Activated CD4-positive, alpha-beta memory T cell treated with anti-CD3 and anti-CD28 coated beads for 36 hours (primary cell): ENCODE measurements at places on chromosomes 5 and 9. TPM values are rescaled to one million over a fixed set of nuclear protein-coding genes. Genes with fewer than 3 reads are reported as not detected.
A peak's percentile ranks its signal among the peaks of the same experiment; 100 is the strongest.

GRCh38 chr9:71582347-71582746, 186.0 kb downstream of the CEMIP2 start:
- H3K4me3 ChIP-seq, result no peak overlapping the region
- H3K36me3 ChIP-seq, result no peaks in the 10 kb centered on the region
- no peak for DNase-seq
- H3K27me3 ChIP-seq, result no peaks in the 10 kb centered on the region
- no peak overlapping the region for H3K27ac ChIP-seq

GRCh38 chr5:42579320-42579719, 156.1 kb downstream of the GHR start:
- DNase-seq, result no peak
- no peaks in the 10 kb centered on the region for H3K36me3 ChIP-seq
- H3K4me1 ChIP-seq, result peaks cover 2% of the 10 kb centered on the region
- peaks cover 14% of the 10 kb centered on the region for H3K27me3 ChIP-seq
- H3K27ac ChIP-seq, result no peak overlapping the region
- no peak overlapping the region for H3K4me3 ChIP-seq

- H3K4me3 ChIP-seq, result no peak overlapping the region
- H3K27ac ChIP-seq, result no peak overlapping the region
- H3K27me3 ChIP-seq, result peaks cover 23% of the 10 kb centered on the region
- no peak for DNase-seq
- H3K36me3 ChIP-seq, result no peaks in the 10 kb centered on the region
- no peaks in the 10 kb centered on the region for H3K4me1 ChIP-seq
Measured at GRCh38 chr9:72946821-72947220, 6.0 kb downstream of the ALDH1A1 start.

GRCh38 chr5:173714551-173715428, 98.3 kb upstream of the BOD1 start:
- no peaks in the 10 kb centered on the region for H3K27me3 ChIP-seq
- H3K27ac ChIP-seq, result no peak overlapping the region
- H3K36me3 ChIP-seq, result no peaks in the 10 kb centered on the region
- H3K4me3 ChIP-seq, result no peak overlapping the region
- no peaks in the 10 kb centered on the region for H3K4me1 ChIP-seq
- no peak for DNase-seq

DNA sequence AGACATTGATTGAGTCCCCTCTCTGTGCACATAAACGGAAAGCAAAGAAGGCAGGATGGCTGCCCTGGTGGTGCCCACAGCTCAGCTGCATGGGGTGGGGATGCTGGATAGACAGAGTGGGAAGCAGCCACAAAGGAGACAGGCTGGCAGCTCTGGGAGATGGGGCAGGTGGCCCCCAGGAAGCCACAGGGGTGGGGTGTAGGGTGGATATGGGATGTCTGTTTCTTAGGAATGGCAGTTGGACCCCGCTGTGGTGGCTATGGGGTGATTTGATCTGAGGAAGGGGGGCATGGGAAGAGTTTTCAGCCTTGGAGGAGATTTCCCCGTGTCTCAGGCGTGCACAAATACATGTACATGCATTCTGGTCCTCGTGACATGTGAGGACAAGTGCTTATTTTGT, 50.2 kb upstream of the VDAC1 start:
- H3K4me3 ChIP-seq, result no peak overlapping the region
- H3K4me1 ChIP-seq, result peaks cover 33% of the 10 kb centered on the region
- DNase-seq, result no peak
- no peaks in the 10 kb centered on the region for H3K27me3 ChIP-seq
- H3K36me3 ChIP-seq, result no peaks in the 10 kb centered on the region

DNA sequence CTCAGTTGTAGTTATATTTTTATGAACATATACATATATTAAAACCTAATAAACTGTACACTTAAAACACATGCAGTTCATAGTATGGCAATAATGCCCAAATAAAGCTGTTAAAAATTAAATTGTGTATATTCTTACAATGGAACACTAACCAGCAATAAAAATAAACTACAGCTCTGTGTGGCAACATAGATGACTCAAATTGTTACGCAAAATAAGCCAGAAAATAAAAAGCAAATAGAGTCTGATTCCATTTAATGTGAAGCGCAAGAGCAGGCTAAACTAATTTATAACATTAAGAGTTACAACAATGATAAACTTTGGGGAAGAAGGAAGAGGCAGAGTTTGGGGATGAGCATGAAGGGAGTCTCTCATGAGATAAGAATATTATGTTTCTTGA, 597.3 kb downstream of the TLE1 start:
- H3K4me1 ChIP-seq, result no peaks in the 10 kb centered on the region
- H3K4me3 ChIP-seq, result no peak overlapping the region
- no peak overlapping the region for H3K27ac ChIP-seq
- H3K27me3 ChIP-seq, result no peaks in the 10 kb centered on the region
- no peaks in the 10 kb centered on the region for H3K36me3 ChIP-seq

DNA sequence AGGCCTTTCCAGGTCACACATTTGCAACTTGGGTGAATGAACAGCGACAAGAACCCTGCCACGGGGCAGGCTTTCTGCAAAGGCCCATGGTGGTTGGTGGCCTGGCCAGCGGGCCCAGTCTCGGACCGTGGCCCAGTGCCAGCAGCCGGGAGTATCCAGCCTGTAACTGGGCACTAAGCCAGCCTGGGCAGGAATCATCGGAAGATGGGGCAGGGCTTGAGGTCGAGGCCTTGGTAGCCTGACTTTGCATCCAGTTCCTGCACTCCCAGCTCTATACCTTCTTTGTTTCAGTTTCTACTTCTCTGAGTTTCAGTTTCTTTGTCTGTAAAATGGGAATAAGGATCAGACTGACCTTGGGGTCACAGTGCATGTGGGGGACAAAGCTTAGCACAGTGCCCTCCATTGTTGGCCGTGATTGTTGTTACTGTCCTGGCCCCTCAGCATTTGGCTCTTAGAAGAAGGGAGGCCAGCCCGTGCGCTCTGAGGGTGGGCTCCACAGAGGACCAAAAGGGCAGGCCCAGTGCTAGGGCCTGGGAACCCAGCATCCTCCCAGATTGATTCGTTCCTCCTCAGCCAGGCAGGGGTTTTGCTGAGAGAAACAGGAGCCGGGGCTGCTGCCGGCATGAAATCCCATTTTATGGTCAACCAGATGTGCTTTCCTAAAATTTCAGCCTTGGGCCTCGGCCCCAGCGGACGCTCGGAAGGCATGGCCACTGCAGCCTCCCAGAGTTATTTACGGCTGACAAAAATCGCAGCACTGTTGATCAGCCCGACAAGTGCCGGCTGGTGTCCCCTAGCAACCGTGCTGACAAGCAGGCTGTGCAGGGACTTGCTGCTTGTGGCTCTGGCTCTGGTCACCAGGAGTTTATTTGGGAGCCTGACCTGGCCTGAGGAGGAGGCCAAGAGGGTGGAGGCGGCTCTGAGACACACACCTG, 43.6 kb downstream of the JADE2 start:
- no peak overlapping the region for H3K4me3 ChIP-seq
- peaks cover 10% of the 10 kb centered on the region for H3K4me1 ChIP-seq
- no peak for DNase-seq
- peaks cover 36% of the 10 kb centered on the region for H3K36me3 ChIP-seq
- no peaks in the 10 kb centered on the region for H3K27me3 ChIP-seq
- peak overlapping the region; percentile 68 for H3K27ac ChIP-seq

- H3K36me3 ChIP-seq, result no peaks in the 10 kb centered on the region
- no peak for DNase-seq
- H3K4me1 ChIP-seq, result no peaks in the 10 kb centered on the region
- no peak overlapping the region for H3K4me3 ChIP-seq
- no peak overlapping the region for H3K27ac ChIP-seq
Measured at GRCh38 chr9:129664746-129665388, 580 bp upstream of the PRRX2 start.

DNA sequence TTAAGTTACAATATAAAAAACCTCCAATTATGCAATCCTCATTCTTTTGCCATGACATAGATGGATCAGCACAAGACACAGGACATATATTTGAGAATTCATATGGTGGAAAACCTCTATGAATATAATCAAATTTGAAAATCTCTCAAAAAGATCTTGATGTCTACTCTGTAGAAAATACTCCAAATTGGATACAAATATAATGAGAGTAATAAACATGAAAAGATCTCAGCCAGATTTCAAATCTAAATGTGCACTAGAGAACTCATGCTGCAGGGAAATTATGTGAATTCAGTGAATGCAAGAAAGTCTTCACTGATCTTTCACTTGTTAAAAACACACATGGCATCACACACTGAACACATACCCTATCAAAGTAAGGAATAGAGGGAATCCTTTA, 13.8 kb downstream of the PCDHB15 start:
- peaks cover 47% of the 10 kb centered on the region for H3K36me3 ChIP-seq
- no peak overlapping the region for H3K27ac ChIP-seq
- no peak for DNase-seq

RGS7BP gene
- not detected for total RNA-seq

TMEM174 gene
- total RNA-seq, result not detected

PCDHA4 gene
- not detected for total RNA-seq

KIF4B gene
- 0.05 TPM for total RNA-seq

SLC6A7 gene
- not detected for total RNA-seq

MZB1 gene
- total RNA-seq, result 26.3 TPM

ANKRD31 gene
- total RNA-seq, result 0.33 TPM
